Frontal cortex (tissue), 4 donors: ENCODE measurements at places on chromosomes 1 and 21. TPM values are rescaled to one million over a fixed set of nuclear protein-coding genes. Genes with fewer than 3 reads are reported as not detected.

DNA sequence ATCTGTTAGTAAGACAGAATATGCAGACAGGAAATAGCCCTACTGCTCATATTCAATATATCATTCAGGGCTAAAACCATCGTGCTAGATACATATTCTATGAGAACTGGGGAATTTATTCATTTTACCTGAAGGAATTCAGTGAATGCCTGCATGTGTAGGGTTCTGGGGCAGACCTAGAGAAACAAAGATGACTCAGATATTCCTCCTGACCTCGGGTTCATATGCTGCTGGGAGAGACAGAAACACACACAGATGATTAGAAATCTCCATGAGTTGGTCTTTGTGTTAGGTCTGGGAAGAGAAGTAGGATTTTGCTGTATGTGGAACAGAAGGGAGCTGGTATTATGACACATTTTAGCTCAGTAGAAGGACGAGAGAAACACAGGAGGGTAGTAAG is 176.5 kb upstream of the ST6GALNAC5 start:
- DNase-seq, result no peak

- DNase-seq, result no peak
Observed at GRCh38 chr1:9655836-9656235, 4.3 kb downstream of the PIK3CD start.

GRCh38 chr1:248776991-248777390 is 21.4 kb upstream of the LYPD8 start:
- DNase-seq, result no peak

DNA sequence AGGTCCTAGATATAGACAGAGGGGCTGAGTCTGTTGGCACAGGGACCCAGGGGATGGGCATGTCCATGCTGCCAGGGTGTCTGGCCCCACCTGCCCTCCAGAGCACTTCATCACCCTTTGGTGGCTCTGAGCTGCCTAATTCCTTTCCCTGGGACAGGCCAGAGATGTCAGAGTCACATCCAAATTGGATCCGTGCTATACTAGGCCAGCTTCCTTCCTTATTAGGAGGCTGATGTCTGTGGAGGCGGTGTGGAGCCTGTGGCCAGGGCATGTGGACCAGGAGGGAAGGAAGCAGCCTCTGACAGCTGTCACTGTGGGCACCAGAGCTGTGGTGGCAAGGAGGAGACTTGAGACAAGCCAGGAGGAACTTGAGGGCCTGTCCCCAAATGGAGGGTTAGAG is 77.7 kb upstream of the TMEM51 start:
- DNase-seq, result no peak

DNA sequence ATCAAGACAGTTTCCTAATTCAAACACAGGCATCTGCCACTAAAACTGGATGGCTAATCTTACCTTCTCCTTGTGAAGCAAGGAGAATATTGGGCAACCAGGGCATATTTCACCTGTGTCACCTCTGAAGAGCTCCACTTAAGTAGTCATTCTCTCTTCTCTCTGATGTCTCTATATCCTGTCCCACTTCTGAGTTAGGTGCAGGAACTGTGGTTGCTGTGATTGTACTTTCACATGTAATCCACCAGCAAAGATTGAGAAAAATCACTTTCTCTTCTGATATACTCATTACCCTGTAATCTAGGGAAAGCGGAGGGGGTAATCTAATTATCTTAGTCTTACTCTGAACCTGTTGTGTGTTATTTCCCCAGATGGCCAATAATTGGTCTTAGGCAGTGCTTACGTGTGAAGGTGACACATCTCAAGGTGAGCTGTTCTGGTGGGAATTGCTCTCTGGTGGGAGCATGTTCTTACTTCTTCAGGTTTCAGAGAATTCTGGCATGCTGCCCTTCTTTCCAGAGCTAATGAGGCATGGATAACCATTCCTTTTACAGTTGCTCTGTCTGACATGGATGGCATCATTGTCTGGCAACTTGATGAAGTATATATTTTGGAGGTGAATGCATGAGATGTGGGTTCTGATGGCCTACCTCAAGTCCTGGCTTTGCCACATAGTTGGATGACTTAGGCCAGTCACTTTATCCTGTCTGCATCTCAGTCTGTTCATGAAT is 12.0 kb downstream of the XCL2 start:
- no peak for DNase-seq

GRCh38 chr1:94654031-94654430 is 112.5 kb upstream of the F3 start:
- no peak for DNase-seq

DNA sequence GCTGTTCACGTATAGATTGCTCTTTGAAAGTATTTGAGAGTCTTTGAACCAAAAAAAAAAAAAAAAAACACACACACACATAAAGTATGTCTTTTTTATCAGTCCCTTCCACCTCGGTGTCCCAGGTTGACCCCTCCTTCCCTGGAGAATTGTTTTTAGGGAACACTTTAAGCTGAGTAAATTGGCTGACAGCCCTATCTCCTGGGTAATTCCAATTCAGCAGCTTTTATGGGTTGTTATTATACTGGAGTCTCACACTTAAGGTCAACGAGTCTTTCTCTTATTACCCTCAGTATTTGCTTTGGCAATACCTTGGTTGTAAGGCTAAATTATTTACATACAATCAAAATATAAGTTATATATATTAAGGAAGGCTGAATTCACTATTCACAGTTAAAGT is 69.4 kb downstream of the SLC30A10 start:
- no peak for DNase-seq

GRCh38 chr1:237031480-237031879 is 10.5 kb upstream of the RYR2 start:
- DNase-seq, result no peak

GRCh38 chr1:108893141-108893530 is 16.4 kb downstream of the GPSM2 start:
- no peak for DNase-seq

DNA sequence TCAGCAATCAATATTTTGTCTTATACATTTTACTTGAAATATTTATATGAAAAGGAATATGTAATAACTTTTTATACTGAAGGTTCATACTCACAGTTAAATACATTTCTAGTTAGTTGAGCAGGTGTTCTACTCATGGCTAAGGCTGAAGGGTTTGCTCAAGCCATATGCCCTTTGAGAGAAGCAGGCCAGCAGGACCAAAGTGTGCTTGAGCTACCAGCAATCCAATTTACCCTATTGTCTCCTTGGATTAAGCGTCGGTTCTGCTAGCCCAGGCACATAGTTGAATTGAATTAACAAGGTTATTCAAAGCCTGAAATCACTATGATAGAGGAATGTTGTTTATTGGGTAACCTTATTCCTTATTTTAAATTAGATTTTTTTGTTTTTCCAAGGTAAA is 151.5 kb upstream of the BACE2 start:
- DNase-seq, result no peak

DNA sequence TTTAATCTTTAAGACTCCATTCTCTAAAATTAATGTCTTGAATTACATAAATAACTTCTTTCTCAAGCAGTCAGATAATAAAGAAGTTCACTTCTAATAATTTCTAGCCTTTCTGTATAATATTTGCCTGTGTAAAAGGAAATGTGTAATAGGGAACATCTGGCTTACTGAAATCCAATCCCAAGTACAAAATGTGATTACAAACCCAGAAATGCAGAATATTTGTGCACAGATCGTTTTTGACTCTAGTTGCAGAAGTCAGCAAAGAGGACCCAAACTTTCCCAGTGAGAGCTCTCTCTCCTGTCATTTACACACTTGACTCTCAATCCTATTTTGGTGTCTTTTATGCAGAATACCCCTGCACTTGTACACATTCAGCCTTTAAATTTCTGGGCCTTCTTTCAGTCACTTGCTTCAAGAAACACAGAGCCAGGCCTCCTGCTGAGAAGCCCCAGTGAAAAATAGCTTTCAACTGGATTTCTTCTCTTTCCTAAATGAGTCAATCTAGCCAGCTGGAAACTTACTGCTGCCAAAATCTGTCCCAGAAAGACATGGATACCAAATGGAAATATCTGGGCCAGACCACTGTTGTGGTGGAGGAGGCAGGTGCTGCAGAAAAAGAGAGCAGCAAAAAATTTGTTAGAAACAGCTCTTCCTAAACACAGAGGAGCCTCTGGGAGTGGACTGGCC is 68.5 kb upstream of the ADAM30 start:
- DNase-seq, result no peak

DNA sequence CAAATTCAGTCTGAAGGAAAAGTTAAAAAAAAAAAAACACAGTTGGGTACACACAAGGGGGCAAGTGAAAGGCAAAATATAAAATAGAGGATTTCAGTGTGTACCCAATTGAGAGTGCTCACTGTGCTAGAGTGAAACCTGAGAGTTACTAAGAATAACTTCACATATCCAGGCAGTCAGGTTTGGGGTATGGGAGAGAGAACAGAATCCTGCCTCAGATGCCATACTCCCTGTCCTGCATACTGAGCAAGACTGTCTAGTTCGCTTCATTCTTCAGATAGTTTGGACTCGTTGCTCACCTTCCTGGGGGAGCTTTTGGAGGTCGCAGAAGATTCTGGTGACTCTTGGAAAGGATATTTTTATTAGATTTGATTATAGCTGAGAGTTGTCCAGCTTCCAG is 20.4 kb downstream of the CEP85 start:
- DNase-seq, result no peak

- no peak for DNase-seq
Observed at GRCh38 chr1:97918961-97919360, 1.9 kb downstream of the DPYD start.

DNA sequence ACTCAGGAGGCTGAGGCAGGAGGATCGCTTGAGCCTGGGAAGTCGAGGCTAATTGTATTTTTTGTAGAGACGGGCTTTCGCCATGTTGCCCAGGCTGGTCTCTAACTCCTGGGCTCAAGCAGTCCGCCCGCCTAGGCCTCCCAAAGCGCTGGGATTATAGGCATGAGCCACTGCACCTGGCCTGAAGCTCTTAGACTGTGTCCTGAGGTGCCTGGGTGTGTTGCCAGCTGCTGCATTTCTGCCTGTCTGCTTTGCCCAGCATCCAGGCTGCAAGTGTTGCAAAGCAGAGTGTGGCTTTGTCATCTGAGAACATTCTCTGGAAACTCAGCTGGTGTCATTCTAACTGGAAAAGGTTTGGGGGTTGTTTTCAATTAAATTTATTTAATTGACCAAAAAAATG is 105.0 kb downstream of the HUNK start:
- no peak for DNase-seq

GRCh38 chr21:34885626-34886239 is 163.4 kb downstream of the RUNX1 start:
- DNase-seq, result no peak

DNA sequence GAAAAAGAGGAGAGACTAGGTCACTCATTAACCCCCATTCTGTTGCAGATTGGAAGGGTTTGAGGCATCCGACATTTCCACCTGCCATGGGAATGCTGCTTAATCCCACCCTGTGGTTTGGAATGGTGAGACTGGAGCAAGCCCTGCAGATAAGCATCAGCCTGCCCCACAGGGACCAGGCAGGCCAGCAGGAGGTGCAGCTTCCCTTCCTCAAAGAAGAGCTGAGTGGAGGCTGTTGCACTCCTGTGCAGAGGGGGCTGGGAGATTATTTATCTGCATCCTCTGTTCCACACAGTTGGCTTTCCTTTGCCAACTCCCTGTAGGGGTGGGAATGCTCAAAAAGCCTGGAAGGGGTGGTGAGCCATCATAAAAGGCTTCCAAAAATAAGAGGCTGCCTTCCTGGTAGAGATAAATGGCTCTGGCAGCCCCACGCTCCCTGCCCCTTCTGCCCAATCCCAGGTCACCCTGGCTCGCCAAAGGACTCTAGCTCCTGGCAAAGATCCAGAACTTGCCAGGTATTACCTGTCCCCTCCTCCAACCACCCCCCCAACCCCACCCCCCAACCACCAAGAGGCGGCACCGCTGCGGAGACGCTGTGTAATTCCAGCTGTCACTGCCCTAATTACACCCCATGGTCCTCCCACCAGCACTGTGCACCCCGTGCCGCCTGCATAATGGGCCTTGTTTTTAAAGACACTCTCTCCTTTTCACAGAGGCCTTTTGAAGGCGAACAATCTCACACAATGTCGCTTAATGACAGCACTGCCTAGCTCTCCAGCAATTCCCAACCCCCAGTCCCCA is 83.0 kb upstream of the ZC3H12A start:
- DNase-seq, result peak; percentile 33

DNA sequence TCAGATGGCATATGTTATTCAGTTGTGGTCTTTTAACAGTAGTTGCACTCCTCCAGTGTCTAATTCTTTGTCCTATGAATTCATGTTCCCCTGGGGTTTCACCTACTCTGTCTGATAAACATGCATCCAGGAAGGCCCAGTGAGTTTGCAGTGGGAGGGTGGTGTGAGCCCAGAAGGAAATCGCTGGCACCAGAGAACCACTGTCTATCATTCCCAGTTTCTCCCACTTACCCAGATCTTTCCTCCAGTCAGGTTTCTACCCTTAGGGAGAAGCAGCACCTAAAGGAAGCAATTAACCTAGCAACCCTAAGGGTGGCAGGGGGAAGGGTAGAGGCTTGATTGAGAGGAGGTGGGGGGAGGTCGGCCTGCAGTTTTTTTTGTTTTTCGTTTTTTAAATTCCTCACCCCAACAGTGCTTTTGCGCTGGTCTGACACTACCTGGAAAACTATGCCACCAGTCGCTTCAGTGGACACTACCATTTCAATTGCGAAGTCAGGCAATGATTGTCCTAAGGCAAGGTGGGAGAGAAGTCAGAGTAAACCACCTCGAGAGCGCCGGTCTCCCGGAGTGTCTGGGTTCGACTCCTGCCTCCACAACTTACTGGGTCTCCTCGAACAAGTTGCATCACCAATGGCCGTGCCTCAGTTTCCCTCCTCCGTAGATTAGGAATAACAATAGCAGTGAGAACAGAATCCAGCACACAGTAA is 766 bp upstream of the SLC44A3 start:
- DNase-seq, result no peak

DNA sequence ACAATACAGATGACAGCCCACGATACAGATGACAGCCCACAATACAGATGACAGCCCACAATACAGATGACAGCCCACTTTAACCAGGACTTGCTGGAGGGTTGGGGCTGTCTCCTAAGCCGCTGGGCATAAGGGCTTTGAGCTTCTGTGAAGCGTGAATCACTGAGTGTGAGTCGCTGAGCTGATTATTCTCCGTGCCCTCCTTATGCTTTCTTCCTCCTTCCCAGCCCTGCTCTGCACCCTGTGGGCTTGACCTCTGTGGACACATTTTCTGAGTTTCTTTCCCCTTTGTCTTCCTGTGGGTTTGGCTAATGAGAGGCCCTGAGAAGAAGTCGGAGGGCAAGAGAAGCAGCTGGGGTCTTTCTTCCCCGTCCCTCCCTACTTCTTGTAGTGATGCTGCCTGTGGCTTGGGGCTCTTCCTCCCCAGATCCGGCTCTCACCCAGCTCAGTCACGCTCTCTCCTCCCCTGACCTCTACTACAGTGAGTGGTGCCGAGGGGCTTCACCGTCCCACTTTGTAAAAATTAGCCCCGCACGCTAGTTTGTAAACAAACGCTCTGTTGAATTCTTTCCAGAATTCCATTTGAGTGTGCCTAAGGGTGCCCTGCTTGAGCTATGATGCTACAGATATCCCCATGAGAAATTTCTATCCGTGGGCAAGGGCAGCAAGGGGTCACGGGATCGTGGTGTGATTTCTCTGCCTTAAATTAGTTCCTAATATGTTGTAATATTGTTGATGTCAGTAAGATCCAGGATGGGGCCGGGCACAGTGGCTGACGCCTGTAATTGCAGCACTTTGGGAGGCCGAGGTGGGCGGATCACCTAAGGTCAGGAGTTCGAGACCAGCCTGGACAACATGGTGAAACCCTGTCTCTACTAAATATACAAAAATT is 46.4 kb upstream of the SOD1 start:
- no peak for DNase-seq

GRCh38 chr1:111864862-111865261 is 109.2 kb downstream of the DDX20 start:
- no peak for DNase-seq

The RHEX gene
- total RNA-seq, result 0.41 TPM

The CR1L gene
- not detected for total RNA-seq

The ZNF648 gene
- total RNA-seq, result under 0.01 TPM

The DCST1 gene
- not detected for total RNA-seq

The RIMKLA gene
- total RNA-seq, result 31.4 TPM

The LAMC2 gene
- total RNA-seq, result 2.0 TPM

The TGFB2 gene
- total RNA-seq, result 19.6 TPM
